Germinal center (tissue), 1 donor: ENCODE measurements at places on chromosomes 12 and 14.

DNA sequence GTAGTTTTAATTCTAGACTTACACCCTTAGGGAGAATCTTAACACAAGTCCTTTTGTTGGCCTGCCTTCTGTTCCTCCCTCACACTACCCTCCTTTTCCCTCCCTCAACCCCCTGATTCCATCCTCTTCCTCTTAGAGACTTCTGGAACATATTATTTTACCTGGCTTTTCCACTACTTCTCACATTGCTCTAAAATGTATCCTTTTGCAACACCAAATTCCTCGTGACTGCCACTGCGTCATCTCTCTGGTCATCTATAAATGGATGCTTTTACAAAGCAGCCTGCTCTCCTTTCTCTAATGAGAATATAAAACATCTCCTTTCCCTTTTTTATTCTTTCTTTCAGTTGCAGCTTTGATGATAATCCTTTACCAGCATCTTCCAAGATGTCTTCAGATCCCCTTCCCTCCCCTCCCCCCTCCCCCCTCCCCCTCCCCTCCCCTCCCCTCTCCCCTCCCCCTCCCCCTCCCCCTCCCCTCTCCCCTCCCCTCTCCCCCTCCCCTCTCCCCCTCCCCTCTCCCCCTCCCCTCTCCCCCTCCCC lies 93.6 kb downstream of the DIP2B start:
- DNase-seq: no peak

GRCh38 chr12:104154286-104154685 lies 16.3 kb upstream of the NFYB start:
- DNase-seq: no peak

DNA sequence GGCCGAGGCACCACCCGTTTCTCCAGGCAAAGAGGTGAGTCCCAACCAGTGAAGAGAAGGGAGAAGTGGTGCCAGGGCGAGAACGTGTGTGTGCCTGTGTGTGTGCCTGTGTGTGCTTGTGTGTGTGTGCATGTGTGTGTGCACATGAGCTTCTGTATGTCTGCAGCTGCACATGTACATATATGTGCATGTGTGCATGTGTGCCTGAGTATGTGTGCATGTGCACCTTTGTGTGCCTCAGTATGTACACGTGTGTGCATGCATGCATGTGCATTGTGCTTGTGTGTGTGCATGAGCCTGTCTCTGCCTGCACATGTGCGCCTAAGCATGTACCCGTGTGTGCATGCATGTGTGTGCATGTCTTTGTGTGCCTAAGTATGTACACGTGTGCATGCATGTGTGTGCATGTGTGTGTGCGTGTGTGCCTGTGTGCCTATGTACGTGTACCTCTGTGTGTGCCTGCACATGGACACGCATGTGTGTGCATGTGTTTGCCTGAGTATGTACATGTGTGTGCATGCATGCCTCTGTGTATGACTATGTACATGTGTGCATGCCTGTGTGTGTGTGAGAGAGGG lies 5.9 kb upstream of the GALNT9 start:
- DNase-seq: no peak

- no peak for DNase-seq
Measured at GRCh38 chr12:43964961-43965360, 129.1 kb downstream of the TMEM117 start.

GRCh38 chr14:81169267-81169666 lies 51.5 kb downstream of the GTF2A1 start:
- no peak for DNase-seq
